T-helper 9 cell (primary cell): ENCODE measurements at places on chromosomes 4 and X.

GRCh38 chr4:83989835-83990234 is 453.9 kb downstream of the GPAT3 start:
- DNase-seq: no peak

GRCh38 chrX:44344687-44345086 is 1.2 kb upstream of the EFHC2 start:
- DNase-seq: peak; percentile 4

DNA sequence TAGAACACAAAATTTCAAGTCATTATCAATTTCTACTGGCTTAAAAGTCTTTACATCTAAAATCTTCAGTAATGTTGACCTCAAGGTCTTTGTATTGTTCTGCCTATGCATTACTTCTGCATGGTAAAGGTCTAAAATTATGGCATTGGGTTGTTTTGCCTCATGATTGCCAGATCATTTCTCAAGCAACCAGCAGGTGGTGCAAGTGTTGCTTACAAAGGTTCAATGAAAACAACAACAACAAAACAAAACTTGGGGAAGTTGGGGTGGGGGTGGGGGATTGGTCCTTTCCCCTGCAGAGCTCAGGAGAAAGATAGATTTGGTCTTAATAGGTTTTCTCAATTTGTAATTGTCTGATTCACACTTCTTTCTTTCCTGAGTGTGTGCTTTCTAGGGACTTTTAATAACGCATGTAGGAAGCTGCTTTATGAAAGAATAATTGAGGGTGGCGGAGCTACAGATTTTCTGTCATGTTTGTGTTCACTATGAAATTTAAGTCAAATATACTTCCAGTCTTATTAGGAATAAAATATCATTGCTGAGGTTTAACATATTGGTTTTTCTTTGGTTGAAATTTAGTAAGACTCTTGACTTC is 145.1 kb downstream of the COL4A5 start:
- DNase-seq: no peak

- DNase-seq: no peak
Measured at GRCh38 chrX:153831429-153832150, 1.2 kb upstream of the PDZD4 start.

GRCh38 chr4:142567620-142568451 is 278.3 kb downstream of the INPP4B start:
- no peak for DNase-seq
